AG09309 (cell line): ENCODE measurements at places on chromosomes 16 and 17.

GRCh38 chr17:48471817-48472410 is 41.9 kb upstream of the SKAP1 start:
- no peak for DNase-seq

DNA sequence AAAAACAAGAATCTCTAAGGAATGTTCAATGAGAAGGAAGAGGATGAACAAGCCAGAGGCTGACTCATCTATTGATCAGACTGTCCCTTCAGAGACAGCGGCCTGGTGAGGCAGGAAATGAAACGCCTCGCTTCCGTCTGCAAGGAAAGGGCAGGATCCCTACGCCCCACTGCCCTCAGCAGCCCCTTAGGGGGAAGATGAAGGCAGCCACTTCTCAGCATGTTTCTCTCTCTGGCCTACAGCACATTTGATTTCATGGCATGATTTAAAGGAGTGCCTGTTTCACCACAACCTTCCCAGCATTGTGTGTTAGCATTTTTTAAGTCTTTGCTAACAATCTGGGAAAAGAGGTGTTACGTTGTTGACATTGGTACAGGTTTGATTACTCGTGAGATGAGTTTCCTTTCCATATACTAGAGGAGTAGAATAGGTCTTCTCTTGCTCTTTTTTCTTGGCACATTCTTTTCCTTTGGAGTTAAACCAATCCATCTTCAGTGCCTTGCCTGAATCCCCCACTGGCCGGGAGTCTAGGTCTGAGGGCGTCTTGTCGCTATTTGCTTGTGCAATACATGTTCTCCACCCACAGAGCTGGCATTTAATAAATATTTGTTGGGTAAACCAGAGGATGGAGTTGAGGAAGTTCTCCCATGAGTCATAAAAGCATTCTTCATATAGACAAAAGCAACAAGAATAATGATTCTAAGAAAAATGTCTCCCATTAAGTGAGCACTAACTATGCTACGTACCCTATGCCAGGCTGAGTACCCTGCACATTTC is 47.4 kb downstream of the RBFOX3 start:
- DNase-seq: no peak

DNA sequence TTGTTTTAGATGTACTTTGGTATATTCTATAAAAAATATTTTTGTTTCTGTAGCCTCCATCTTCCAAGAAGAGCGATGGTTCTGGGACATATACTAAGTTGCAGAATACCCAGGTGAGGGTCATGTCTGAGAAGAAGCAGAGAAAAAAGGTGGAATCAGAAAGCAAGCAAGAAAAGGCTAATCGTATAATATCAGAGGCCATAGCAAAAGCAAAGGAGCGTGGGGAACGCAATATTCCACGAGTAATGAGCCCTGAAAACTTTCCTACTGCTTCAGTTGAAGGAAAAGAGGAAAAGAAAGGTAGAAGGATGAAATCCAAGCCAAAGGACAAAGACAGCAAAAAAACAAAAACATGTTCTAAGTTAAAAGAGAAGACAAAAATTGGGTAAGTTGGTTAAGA is 154.6 kb downstream of the CHD9 start:
- no peak for DNase-seq

GRCh38 chr17:45277992-45278391 is 16.1 kb upstream of the SPATA32 start:
- DNase-seq: no peak
